ENCODE measurements at places on chromosomes 3 and 15. TPM values are rescaled to one million over a fixed set of nuclear protein-coding genes. Genes with fewer than 3 reads are reported as not detected.

Gene PP2D1
- not detected for total RNA-seq

Gene TUBGCP5
- total RNA-seq, result 19.8 TPM

Gene SMCO1
- total RNA-seq, result not detected

Gene SCAMP5
- 5.8 TPM for total RNA-seq

Gene TRH
- not detected for total RNA-seq

Gene ALS2CL
- total RNA-seq, result 21.0 TPM

Gene THRB
- total RNA-seq, result 77.9 TPM

Gene GRIP2
- 3.1 TPM for total RNA-seq

Gene ALDH1A3
- total RNA-seq, result 7.0 TPM

Gene KY
- 1.2 TPM for total RNA-seq

Gene B3GALNT1
- 11.8 TPM for total RNA-seq

Gene ANKRD34C
- 0.42 TPM for total RNA-seq

Gene SLC12A1
- 0.42 TPM for total RNA-seq

DNA sequence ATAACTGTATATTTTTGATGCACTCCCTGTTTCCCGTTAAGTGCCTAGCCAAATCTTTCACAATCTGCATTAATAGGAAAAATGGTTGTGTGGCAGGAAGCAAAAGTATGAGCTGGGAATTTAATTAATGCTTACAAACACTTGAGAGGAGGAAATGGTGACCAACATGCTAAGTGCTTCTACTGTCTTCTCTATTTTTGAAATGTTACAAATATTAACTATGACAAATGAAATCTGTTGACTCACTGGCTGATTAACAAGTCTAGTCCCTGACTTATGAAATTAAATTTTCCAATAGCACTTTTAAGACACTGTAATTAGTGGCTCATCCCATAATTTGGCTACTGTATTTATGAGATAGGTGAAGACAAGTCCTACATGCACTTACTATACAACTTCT lies 446.9 kb upstream of the DPPA4 start:
- no peak for DNase-seq

DNA sequence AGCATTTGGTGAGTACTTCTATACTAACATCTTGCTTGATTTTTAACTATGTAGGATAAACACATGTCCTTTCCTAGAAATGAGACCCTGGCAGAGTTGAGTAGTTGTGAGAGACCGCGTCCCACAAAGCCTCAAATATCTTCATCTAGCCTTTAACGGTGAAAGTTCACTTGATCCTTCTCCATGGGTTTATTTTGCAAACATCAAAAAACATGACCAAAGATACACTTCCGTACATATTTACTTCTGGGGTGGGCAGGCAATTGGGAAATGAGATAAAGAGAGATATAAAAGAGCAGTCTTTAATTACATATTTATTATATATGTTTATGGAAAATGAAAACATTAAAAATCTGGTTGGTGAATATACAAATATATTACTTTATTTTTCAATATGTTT lies 5.2 kb upstream of the KAT2B start:
- DNase-seq, result no peak

GRCh38 chr3:53850895-53851294 lies 4.5 kb downstream of the IL17RB start:
- DNase-seq, result no peak

- no peak for DNase-seq
Observed at GRCh38 chr15:84960391-84961113, 21.1 kb upstream of the PDE8A start.

GRCh38 chr3:27133060-27133459 lies 236.1 kb downstream of the NEK10 start:
- DNase-seq, result no peak

DNA sequence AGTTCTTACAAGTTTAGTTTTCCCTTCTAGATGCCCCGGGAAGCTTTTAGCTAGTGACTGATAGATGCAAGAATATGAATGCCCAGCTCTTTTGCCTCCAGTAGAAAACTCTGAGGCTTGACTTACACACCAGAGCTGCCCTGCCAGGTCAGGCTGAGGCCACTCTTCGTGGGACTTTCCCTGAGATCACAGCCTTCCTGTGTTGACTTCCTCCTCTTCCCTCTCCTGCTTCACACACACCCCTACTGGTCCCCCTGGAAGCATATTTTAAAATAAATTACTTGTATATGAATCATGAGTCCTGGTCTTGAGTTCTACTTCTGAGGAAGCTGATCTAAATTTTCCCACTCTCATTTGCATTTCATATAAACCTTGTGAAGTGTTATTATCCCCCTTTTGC lies 413.7 kb downstream of the PDCD6IP start:
- peak; percentile 62 for DNase-seq

DNA sequence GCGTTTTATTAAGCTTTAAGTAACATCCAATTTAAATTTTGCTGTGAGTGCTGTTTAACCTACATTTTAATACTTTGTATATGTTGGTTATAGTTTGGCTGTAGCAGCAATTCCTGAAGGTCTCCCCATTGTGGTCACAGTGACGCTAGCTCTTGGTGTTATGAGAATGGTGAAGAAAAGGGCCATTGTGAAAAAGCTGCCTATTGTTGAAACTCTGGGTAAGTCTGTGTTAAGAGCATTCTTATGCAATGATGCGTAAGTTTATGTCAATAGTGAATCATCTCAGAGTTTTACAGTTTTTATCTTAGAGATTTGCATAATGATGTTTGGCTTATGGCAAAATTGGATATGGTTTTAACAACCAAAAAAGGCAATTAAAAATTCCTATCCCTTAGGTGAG lies 62.7 kb downstream of the ASTE1 start:
- no peak for DNase-seq

GRCh38 chr3:197750396-197750831 lies 731 bp downstream of the FYTTD1 start:
- peak; percentile 88 for DNase-seq

GRCh38 chr15:60655252-60655651 lies 176.3 kb upstream of the ICE2 start:
- DNase-seq, result no peak

GRCh38 chr15:100732211-100733055 lies 130.0 kb downstream of the ASB7 start:
- peak; percentile 60 for DNase-seq

- DNase-seq, result no peak
Observed at GRCh38 chr3:113002679-113003078, 11.9 kb downstream of the GTPBP8 start.

- no peak for DNase-seq
Observed at GRCh38 chr15:83449250-83449671, 2.1 kb downstream of the SH3GL3 start.

- DNase-seq, result peak; percentile 83
Observed at GRCh38 chr15:100918690-100919480, at the start of gene LRRK1. Gene LRRK1 (plus strand): TSS chr15:100919357. CDS start chr15:100924633, 5,276 bp downstream.

GRCh38 chr3:150779402-150779858 lies 16.5 kb upstream of the SIAH2 start:
- no peak for DNase-seq

DNA sequence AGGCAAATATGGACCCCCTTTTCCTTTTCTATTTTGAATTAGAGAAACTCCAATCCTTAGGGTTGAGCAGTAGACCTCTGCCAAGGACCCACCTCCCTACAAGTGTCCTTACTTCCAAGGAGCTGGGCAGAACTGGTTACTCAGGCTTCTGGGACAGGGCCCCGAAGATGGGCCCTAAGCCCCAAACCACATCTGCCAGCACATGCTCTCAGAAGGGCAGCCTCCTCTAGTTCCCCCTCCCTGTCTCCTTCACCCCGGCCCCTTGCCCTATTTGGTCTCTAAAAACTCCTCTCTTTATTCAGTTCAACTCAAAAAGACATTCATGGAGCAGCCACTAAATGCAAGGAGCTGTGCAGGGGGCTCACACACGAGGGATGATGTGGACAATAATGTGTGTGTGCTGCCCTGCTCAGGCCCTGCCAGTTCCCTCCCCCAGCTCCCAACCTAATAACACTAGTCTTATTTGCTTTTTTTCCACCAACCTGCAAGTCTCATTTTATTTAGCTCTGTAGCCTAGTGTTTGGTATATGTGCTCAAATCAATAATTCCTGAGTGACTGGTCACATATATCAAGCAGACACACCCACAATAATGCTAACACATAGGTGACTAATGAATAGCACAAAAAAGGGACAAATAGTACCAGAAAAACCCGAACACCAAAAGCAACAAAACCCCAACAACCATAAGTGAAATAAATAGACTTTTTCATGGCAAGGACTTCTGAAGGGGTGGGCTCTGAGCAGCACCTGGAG lies 12.2 kb downstream of the ZDHHC3 start:
- peak; percentile 33 for DNase-seq

DNA sequence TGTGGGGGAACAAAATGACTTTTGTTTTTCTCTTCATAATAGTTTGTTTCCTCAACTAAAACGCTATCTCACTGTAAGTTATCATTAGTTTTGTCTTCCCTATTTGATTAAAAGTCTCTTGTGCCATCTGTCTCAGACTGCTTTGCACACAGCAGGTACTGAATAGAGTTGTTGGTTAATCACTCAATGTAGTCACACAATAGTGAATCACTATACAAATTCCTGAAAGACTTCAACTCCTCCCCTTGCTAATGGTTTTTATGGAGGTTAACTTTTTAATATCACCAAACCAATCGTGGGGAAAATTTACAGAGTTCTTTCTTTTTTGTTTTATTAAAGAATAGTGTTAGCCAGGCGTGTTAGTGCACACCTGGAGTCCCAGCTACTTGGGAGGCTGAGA lies 2.6 kb upstream of the NGLY1 start:
- DNase-seq, result no peak

DNA sequence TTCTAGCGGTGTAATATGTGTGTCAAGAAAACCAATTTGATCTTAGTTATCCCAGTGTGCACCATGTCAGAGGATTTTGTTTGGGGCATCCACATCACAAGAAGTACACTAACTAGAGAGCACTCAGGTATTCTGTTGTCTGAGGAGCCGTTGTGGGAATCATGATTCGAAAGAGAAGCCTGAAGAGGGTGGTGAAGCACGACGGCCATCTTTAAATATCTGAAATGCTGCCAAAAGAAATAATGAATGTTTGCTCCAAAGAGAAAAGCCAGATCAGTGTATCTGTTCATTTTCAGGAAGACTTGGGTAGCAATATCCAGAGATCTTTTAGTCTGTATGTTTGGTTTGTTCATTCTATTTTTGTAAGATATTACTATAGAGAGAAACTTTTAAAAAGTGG lies 180.7 kb downstream of the KLHL25 start:
- no peak for DNase-seq

DNA sequence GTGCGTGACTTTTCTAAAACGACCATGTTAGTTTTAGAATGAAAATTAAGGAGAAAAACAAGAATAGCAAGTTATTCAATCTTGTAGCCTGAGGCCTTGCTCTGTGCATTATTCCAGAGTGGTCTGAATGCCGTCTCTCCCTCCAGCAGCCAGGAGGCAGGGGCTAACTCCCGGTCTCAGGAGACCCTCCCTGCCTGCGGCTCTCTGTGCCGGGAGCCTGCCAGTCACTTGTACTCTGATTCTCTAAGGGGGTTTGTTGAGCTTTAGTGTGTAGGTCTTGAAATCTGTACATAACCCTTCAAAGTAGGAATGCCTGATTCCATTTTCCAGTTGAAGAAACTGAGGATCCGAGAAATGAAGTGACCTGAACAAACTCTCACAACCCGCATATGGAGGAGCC lies 97.3 kb downstream of the ARNT2 start:
- DNase-seq, result no peak

- DNase-seq, result no peak
Observed at GRCh38 chr3:11021611-11022011, 29.1 kb downstream of the SLC6A1 start.

DNA sequence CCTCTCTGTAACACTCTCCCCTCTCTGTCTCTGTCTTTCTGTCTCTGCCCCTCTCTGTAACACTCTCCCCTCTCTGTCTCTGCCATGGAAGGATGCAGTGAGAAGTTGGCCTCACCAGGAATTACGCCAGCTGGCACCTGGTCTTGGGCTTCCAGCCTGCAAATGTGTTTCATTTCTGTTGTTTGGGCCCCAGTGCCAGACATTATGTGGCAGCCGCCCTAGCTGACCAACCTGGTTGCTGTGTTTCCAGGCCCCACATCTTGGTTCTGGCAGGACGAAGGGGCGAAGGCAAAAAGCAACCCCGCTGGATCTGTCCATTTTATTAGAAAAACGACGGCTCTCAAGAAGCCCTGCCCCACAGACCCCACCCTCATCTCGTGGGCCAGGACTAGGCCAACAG lies 5.2 kb upstream of the ZXDC start:
- peak; percentile 77 for DNase-seq

DNA sequence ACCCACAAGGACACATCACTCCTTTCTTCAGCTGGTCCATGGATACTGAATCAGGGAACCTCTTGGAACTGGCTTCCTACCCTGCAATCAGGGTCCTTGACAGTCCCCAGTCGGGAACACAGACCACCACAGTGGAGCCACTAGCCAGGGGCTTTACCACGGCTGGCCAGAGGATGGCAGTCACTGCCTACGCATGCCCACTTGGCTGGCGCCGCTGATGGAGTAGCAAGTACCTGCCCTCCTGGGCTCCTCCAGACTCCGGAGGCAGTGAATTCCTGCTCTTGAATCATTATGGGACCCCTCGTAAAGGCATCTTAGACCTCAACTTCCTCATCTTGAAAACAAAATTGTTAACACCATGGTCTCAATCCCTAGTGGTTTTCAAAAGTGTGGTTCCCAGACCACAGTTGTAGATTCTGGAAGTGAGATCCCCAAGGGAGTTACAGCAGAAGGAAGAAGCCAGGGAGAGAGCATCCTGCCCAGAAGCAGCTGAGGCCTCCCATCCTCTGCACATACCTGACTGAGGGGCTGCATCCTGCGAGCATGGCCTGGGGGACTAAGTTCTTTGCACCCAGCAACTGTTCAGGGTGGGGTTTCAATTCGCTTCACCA lies 9.1 kb upstream of the SKIC8 start:
- DNase-seq, result peak; percentile 67

DNA sequence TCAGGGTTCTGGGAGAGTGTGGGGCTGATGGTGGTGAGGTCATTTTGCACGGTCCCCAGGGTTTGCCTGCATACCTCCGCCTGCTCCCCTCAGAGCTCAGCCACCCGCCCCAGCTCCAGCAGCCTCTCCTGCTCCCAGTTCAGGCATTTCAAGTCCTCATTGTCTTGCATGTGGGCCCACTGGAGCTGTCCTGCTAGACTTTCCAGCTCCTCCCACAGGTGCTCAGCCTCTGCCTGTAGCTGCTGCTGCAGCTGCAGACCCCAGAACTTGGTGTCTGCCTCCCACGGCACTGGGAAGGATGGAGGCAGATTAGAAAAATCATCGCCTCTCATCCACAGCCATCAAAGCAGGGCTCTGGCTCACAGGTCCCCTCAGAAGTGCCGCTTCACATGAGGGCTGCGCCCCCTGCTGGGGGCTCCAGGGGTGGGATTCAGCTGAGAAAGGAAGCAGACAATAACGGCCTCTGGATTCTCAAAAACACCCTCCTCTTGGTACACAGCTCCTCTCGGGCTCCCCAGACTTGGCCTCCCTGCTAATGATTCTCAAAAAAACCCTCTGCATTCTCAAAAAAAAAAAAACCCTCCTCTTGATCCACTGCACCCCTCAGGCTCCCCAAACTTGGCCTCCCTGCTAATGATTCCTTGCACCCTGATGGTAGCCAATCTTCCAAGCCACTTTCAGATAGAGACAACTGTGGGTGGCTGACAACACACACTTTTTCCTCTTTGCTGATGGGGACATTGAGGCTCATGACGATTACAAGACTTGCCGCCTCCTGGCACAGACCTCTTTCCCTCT lies 89.3 kb upstream of the C2CD4B start:
- DNase-seq, result peak; percentile 65
